Foreskin keratinocyte (primary cell): ENCODE measurements at places on chromosomes 12 and 14. TPM values are rescaled to one million over a fixed set of nuclear protein-coding genes. Genes with fewer than 3 reads are reported as not detected.

The CDC42BPB gene
- 52.9 and 59.7 TPM in 2 replicates for total RNA-seq

The SDR9C7 gene
- 0.07 and 0.24 TPM in 2 replicates for total RNA-seq

The STXBP6 gene
- 0.25 and 0.37 TPM in 2 replicates for total RNA-seq

The SPPL3 gene
- 21.4 and 23.1 TPM in 2 replicates for total RNA-seq

The GDF11 gene
- total RNA-seq = 7.9 and 9.0 TPM in 2 replicates

The SVOP gene
- not detected in 2 replicates for total RNA-seq

The KCNMB4 gene
- 0.11 and 1.1 TPM in 2 replicates for total RNA-seq

The CLEC14A gene
- total RNA-seq = not detected in 2 replicates

The PWP1 gene
- total RNA-seq = 72.8 and 79.7 TPM in 2 replicates

The ANKS1B gene
- 0.11 TPM in 1 of 2 replicates, not detected in the other for total RNA-seq

The ASIC1 gene
- 3.3 and 4.3 TPM in 2 replicates for total RNA-seq

The NEDD8 gene
- 441 and 445 TPM in 2 replicates for total RNA-seq

The PROX2 gene
- total RNA-seq = not detected in 2 replicates

The RAPGEF3 gene
- total RNA-seq = 7.7 and 8.1 TPM in 2 replicates

The TAS2R10 gene
- not detected in 2 replicates for total RNA-seq

The TMEM63C gene
- total RNA-seq = 0.49 and 0.65 TPM in 2 replicates

The P2RX2 gene
- not detected in 2 replicates for total RNA-seq

The LRRIQ1 gene
- 0.60 and 1.0 TPM in 2 replicates for total RNA-seq

The JAG2 gene
- 27.4 and 45.2 TPM in 2 replicates for total RNA-seq

The TDRD9 gene
- total RNA-seq = 0.35 and 1.6 TPM in 2 replicates

The PLXNC1 gene
- 0.18 and 0.88 TPM in 2 replicates for total RNA-seq
